ENCODE measurements at places on chromosomes 7 and 10.

DNA sequence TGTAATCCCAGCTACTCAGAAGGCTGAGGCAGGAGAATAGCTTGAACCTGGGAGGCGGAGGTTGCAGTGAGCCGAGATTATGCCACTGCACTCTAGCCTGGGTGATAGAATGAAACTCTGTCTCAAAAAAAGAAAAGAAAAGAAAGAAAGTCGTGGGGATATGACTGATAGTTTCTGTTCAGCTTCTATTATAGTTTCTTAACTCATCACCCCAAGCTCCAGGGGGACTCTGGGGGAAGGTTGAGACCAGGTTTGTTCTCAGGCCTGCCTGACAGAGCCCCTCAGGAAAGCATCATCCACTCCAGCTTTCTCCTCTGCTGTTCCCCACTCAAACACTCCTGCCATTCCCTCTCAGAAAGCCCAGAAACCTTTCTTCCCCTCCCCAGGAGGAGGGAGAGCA lies 542.4 kb upstream of the GALNT17 start:
- no peaks in the 10 kb centered on the region for H3K36me3 ChIP-seq
- no peak for DNase-seq
- H3K27ac ChIP-seq = no peak overlapping the region
- peaks cover 3% of the 10 kb centered on the region for H3K27me3 ChIP-seq
- H3K4me3 ChIP-seq = no peak overlapping the region

GRCh38 chr7:110358028-110358427 lies 732.9 kb upstream of the LRRN3 start:
- no peak overlapping the region for H3K4me3 ChIP-seq
- no peaks in the 10 kb centered on the region for H3K4me1 ChIP-seq
- H3K36me3 ChIP-seq = no peaks in the 10 kb centered on the region
- DNase-seq = no peak
- H3K27me3 ChIP-seq = no peaks in the 10 kb centered on the region

GRCh38 chr7:2276107-2276506 lies 34.1 kb downstream of the NUDT1 start:
- DNase-seq = no peak
- H3K4me3 ChIP-seq = no peak overlapping the region
- H3K36me3 ChIP-seq = peaks cover 5% of the 10 kb centered on the region

DNA sequence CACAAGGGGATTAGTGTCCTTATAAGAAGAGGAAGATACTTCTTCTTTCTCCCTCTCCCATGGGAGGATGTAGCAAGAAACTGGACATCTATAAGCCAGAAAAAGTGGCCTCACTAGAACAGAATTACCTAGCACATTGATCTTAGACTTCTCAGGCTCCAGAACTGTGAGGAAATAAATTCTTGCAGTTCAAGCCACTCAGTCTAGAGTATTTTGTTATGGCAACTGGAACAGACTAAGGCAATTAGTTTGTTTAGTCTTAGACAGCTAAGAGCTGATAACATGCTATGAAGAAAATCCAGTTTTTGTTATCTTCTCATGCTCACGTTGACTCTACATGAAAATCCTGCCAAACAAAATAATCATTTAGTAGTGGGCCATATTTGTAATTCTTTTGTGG lies 627.6 kb upstream of the PHF14 start:
- no peaks in the 10 kb centered on the region for H3K36me3 ChIP-seq
- no peak overlapping the region for H3K27ac ChIP-seq
- no peaks in the 10 kb centered on the region for H3K27me3 ChIP-seq
- no peak overlapping the region for H3K4me3 ChIP-seq
- DNase-seq = no peak

DNA sequence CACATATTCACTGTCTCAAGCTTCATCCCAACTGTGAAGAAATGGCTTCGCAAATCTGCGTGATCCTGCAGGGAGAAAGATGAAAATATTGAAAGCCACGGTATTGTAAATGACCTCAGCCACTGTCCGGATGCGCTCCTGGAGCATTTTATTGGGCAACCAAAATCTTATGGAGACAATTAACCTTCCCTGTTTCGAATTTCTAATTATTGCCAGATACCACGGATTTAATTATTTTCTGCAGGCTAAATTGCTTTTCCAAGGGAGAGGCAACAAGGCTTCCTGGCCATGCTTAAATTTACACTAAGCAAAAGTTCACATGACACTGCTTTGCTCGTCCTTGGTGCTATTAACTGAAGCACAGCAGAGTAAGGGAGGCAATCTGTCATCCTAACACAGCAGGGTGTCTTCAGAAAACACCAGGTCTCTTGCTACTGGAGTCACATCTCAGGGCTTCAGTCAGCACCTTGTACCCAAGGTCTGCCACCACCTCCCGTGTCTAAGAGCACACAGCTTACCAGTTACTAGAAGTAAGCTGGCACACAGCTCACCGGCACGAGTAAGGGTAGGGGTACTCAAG lies 162.2 kb downstream of the SFMBT2 start:
- H3K27me3 ChIP-seq = no peaks in the 10 kb centered on the region
- H3K4me1 ChIP-seq = peaks cover 20% of the 10 kb centered on the region

DNA sequence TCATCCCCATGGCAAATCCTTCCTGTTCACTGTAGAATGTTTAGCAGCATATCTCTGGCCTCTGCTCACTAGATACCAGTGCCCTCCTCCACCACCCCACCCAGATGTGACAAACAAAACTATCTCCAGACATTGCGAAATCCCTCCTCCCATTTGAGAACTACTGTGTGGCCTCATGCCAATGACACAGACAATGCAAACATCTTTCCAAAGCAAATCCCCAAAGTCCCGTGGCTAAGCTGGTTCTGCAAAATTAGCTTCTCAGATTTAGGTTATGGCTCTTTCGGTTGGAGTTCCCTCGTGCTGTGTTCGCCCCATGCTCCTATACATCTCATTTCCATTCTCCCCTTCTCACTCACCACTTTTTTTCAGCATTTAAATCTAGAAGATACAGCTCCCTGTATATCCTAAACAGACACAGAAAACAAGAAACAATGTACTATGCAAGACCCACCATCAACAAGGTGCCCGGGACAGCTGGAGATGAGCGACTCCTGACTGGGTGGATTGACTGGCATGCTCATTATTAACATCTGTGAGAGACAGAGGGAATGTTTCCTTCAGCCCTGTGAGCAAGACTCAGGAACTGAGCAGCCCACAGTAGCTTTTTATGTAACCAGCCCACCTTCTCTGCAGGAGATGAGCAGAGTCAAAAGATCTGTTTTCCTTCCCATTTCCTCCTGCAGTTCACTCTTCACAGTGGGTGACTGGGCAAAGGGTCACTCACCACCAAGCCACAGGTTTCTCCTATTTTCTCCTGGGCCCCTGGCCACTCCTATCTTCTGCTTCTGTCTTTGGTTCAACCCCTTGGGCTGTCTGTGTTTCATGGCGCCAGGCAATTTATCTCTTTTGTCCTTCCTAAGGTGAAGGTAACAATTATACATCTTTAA lies 225.7 kb upstream of the AOAH start:
- DNase-seq = no peak
- H3K27ac ChIP-seq = no peak overlapping the region
- H3K36me3 ChIP-seq = peaks cover 73% of the 10 kb centered on the region

GRCh38 chr7:100093925-100094486 lies 5.2 kb downstream of the COPS6 start:
- H3K27ac ChIP-seq = no peak overlapping the region
- H3K4me3 ChIP-seq = no peak overlapping the region
- peaks cover 53% of the 10 kb centered on the region for H3K4me1 ChIP-seq
- H3K27me3 ChIP-seq = no peaks in the 10 kb centered on the region
- no peak for DNase-seq

DNA sequence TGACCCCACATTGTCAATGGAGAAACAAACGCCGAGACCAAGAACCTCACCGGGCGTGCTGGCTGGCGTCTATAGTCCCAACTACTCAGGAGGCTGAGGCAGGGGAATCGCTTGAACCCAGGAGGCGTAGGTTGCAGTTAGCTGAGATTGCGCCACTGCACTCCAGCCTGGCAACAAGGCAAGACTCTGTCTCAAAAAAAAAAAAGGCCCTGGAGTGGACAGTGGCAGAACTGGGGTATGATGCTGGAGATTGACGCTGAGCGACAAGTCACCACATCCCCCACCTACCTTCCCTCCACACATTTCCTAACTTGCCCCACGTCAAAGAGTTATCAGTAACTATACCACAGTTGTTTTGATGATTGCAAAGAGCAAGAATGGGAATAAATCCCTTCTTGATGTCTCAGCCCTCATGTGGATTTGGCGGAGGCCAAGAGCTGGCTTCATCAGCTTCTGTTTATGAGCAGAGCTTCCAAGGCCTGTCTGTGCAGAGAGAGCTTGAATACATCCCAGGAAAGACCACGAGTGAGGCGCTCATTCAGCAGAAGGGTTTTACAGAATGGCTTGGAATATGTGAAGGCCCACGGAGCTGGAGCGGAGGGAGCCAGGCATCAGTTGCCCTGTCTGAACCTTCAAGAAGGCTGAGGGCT lies 28.0 kb upstream of the TNS3 start:
- no peaks in the 10 kb centered on the region for H3K4me1 ChIP-seq
- no peak for DNase-seq
- no peak overlapping the region for H3K27ac ChIP-seq
- no peaks in the 10 kb centered on the region for H3K36me3 ChIP-seq
- no peak overlapping the region for H3K4me3 ChIP-seq

DNA sequence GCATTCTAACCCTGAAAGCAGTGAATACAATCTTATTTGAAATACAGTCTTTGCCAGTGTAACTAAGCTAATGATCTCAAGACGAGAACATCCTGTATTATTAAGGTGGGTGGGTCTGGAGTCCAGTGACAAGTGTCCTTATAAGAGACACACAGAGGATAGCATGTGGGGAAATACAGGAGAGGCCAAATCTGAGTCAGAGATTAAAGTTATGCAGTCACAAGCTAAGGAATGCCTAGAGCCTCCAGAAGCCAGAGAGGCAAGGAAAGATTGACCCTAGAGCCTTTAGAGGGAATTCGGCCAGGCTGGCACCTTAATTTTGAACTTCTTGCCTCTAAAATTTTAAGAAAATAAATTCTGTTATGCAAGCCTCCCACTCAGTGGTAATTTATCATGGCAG lies 87.5 kb upstream of the HGF start:
- no peaks in the 10 kb centered on the region for H3K36me3 ChIP-seq
- no peak overlapping the region for H3K4me3 ChIP-seq
- no peaks in the 10 kb centered on the region for H3K4me1 ChIP-seq

Measured in activated CD4-positive, alpha-beta memory T cell treated with anti-CD3 and anti-CD28 coated beads, Interleukin-2, amount 10 ng/mL, durations not matched to agents 7 days and 5 days (primary cell).